ENCODE measurements at places on chromosomes 13 and 19.

DNA sequence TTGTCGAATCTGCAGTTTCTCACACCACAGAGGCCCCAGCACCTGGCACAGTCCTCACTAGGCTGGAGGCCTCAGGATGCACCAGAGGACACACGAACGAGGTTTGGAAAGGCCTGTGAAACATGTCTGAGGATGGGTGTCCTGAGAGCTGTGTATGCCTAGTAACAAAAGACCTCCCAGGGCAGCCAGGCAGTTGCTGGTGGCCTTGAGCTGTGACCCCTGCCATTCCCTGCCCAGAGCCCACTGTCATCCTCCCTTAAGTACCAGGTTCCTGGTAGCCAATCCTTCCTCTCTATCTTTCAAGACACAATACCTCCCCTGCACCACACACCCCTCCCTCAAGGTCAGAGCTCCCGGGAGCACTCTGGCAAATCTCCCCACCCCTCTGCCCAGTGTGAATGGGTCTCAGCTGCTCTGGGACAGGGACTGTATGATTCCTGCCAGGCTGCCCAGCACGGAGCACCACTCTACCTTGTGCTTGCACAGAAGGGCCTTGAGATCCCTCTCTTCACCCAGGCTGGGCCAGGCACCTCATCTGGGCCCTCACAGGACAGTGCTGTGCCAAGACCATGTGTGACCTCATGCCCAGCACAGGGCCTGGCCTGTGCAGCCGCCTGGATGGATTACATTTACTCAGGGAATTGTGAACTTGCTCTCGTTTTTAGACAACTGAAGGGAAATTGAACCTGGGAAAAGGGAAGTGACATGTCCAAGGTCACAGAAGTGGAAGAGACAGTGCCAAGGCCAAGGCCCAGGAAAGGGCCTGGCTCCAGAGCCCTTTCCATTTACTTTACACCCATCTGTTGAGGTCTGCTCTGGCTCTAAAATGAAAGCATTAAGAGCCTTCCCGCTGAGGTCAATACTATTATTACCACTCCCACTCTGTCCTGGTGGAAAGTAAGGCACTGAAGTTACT, 2.2 kb downstream of the ZNF787 start:
- DNase-seq: no peak

GRCh38 chr13:79647533-79647932, 166.6 kb downstream of the NDFIP2 start:
- no peak for DNase-seq

DNA sequence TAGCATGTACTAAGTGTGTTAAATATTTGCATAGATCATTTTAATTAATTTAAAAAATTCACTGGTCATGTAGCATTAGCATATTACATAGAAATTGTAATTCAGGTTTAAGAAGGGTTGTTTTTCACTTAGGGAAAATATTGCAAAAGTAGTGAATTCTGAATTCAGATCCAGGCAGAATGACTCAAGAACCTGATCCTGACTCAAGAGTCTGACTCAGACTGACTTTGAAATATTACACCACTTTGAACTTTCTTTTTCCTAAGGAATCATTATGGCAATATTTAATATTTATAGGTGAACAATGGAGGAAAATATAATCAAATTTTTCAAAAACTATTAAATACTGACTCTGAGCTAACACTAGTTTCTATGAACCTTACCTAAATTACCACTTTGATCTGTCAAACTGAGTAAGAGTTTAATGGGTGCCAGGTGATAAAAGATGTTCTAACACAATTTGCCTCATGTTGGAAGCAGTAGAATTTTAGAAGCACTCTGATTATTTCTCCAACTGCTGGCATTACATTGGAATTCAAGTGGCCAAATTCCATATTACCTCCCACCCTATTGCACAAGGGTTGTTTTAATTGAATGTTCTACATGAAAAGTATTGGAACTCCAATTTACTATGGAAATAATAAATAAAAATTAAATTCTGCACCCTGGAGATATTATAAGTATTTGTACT, 261.6 kb downstream of the SLITRK1 start:
- no peak for DNase-seq

DNA sequence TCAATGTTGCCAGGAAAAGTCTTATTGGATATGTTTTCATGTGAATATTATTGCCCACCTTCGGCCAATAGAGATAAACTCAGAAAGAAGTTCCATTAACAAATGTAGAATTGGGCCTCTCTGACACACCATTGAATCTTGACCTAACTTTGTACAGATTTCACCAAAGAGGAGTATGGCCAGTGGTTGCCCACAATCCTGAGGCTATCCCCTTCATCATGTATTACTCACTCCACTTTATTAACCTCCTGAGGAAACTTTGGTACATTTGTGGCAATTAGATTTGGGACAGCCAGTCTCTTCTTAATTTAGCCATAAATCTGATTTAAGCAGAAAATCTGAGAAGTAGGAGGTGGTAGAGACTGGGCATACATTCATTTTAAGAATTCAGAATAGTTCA, 53.3 kb upstream of the POSTN start:
- no peak for DNase-seq

- no peak for DNase-seq
Measured at GRCh38 chr13:43785261-43785649, 1.5 kb downstream of the ENOX1 start.

DNA sequence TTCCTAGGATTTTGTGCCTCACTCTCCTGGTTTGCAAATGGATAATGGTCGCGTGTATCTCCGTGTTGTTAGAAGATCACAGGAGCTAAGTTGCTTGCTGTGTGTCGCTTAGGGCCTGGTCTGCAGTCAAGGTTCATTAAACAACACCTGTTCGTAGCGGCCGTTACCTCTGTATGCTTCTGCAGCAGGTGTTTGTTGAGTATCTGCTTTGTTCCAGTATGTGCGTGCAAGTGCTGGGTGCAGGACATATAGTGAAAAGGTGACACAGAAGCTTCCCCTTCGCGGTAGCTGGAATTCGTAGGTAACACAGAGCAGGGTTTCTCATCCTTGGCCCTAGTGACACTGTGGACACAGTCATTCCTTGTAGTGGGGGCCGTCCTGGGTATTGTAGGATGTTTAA, 5.4 kb downstream of the MED25 start:
- DNase-seq: no peak

DNA sequence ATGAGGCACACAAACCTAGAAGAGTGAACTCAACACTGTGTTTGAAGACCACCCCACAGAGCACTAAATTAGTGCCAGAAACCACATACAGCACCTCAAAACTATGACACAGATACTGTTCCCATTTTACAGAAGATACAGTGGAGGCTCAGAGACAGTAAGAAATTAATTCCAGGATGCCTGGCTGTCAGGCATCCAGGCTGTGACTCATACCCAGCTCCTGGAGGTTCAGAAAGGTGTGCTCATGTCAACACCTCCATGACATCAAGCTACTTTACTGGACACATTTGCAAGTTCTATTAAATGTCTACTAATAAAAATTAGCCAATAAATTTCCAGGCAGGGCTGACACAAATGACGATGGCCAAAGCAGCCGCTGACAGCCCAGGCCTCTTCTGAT, 176.3 kb downstream of the ABCC4 start:
- no peak for DNase-seq

- DNase-seq: no peak
Measured at GRCh38 chr13:110030394-110030928, 244.1 kb upstream of the IRS2 start.
